ENCODE measurements at places on chromosomes 2 and 18.

DNA sequence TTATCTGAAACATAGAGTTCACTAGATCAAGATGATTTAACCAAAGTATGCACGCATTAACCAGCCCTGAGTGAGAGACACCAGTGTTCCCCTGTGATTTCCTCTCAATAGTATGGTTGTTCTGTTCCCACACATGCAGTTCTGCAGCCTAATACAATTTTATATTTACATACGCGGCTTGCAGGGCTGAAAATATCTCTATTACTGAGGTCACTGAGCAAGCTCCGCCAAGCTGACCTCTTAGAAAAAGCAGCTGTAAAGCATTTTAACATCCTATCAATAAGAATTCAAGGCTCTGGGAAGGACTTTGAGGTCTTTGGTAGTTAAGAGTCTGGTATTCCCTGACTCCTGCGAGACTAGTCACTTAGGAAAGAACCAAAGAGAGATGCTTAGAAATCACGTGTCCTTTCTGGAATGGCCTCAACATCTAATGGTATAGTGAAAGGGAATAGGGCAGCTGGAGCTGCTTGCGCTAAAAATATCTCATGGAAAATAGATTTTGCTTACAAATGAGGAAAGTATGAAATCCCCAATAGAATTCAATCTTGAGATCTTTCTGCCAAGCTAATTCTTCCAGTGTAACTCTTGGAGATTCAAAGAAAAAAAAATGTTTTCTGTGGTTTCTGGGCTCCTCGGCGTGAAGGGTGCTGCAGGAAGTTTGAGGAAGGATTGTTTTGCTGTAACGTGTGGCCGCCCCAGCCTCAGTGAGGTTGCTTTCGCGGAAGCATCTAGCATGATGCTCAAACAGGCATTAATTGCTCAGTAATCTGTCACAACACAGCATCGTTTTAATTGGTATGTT lies 59.2 kb downstream of the DOCK10 start:
- no peak for DNase-seq

DNA sequence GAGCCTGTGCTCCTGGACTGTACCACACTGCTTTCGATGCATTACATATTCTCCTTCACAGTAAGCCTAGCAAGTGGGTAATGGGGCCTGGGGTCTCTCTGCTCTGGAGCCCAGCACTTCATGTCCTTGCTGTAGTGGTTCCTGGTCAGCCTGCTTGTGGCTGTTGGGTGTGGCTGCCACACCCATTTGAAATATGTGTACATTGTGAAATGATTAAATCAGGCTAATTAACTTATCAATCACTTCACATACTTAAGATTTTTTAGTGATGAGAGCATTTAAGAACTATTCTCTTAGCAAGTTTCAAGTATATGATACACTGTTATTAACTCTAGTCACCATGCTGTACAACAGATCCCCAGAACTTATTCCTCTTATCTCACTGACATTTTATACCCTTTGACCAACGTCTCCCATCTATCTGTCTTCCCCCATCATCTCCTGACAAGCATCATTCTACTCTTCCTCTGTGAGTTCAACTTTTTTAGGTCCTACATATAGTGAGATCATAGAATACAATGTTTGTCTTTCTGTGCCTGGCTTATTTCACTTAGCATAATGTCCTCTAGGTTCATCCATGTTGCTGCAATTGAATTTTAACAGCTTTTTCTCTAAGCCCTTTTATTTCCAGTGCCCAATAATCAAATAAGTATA lies 92.1 kb downstream of the LYPD6 start:
- no peak for DNase-seq

DNA sequence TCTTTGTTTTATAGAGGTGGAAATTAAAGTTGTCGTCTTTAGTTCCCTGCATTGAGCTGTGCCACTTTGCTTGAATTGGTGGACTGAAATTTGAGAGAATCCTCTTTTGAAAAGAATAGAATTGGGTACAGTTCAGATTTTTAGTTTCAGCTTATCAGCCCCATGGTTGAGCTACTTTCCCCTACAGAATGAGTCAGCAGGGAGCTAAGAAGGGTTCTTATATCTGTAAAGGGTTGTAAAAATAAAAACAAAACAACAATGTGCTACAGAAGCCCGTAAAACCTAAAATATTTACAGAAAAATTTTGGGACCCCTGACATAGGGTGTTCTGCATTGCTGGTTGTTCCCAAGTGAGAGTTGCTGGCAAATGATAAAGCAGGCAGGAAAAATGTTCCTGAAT lies 12.6 kb downstream of the SLC20A1 start:
- DNase-seq, result no peak

DNA sequence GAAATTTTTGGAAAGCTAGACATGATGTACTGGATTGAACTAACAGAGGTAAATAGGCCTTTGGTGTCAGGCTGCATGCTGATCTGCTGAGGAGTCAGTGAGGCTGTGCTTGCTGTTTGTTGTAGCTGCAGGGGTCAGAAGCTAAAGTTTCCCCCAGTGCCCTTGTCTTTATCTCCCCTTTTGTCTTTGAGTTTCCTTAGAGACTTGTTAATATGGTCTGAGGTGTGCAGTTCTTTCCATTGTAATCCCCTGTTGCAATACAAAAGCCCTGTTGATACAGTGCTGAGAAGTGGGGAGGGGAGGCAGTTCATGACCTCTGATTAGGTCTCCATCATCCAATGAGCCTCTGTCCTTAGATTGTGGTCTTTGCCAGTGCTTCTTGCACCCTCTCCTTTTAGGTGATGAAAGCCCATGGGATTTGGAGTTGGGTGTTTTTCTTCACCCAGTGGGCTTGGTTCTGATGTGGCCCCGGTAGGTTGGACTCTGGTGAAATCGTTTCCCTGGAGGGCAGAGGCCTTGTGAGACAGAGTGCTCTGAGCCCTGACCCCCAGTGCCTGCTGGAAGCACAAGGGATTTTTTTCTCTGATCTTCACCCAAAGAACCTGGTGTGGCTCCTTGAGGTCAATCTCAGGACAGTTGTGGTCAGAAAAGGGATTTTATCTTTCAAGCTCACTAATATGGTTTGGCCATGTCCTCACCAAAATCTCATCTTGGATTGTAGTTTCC lies 163.1 kb downstream of the TMEM18 start:
- no peak for DNase-seq

- no peak for DNase-seq
These were observed 184.9 kb downstream of the UBE2E3 start for GRCh38 chr2:181165199-181165868.

Measured in stimulated activated CD4-positive, alpha-beta T cell treated with anti-CD3 and anti-CD28 coated beads, Interleukin-15, amount 100 ng/mL, for 48 hours (primary cell).